ENCODE measurements at places on chromosomes 2 and 18. TPM values are rescaled to one million over a fixed set of nuclear protein-coding genes. Genes with fewer than 3 reads are reported as not detected.
A peak's percentile ranks its signal among the peaks of the same experiment; 100 is the strongest.

The PLA2R1 gene
- 0.11 TPM for total RNA-seq

The AGPS gene
- total RNA-seq = 66.6 TPM

- no peak for DNase-seq
Measured at GRCh38 chr2:7007488-7007845, 90.3 kb downstream of the RNF144A start.

- DNase-seq = no peak
Measured at GRCh38 chr2:6580982-6581381, 284.7 kb downstream of the CMPK2 start.

GRCh38 chr2:168816369-168816768 is 13.9 kb downstream of the NOSTRIN start:
- DNase-seq = no peak

DNA sequence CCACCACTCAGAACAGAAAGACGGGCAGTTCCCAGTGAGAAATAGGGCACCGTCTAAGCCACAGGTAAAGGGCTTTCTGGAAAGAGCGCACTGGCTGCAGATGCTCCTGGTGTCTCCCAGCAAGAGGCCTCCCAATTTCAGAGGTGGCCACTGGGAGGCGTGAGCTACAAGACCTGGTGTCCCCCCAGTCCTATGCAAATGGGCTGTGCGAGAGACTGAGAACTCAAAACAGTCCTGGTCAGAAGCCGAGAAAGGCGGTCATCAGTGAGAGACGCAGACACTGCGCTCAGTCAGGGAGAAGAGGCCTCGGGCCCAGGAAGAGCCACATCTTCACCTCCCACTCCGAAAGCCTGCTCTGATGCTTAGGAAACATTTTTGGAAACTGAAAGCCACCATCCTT is 179.5 kb downstream of the EIPR1 start:
- DNase-seq = peak; percentile 57
